ENCODE measurements at places on chromosomes 16 and 17.

GRCh38 chr16:28326881-28327610 is 34.7 kb downstream of the SBK1 start:
- peak; percentile 73 for DNase-seq

- peak; percentile 18 for DNase-seq
These were observed 43.2 kb downstream of the RAI1 start for GRCh38 chr17:17724307-17725010.

DNA sequence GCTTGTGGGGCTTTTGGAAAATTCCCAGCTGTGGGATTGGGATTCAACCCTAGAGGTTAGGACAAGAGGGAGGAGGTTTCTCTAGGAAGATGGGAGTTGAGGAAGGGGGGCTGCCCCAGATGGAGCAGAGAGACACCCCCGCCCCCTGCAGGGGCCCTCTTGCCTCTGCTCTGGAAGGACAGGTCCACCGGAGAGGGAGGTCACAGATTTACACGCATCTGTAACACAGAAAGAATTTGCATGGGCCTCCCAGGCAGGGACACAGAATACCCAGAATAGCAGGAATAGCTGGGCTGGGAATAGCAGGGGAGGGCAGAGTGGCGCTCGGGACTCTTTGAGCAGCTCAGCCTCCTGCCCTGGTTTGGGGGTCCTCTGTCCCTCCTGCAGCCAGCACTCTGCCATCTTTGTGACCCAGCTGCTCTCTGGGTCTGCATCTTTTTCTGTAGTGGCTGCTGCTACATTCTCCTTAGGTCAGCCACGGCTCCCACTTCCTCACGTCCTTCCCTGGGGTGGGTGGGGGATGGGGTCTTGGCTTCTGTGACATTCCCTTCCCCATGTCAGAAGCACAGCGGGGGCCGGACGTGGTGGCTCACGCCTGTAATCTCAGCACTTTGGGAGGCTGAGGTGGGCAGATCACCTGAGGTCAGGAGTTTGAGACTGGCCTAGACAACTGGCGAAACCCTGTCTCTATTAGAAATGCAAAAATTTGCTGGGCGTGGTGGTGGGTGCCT is 33.9 kb upstream of the PLLP start:
- DNase-seq = no peak

DNA sequence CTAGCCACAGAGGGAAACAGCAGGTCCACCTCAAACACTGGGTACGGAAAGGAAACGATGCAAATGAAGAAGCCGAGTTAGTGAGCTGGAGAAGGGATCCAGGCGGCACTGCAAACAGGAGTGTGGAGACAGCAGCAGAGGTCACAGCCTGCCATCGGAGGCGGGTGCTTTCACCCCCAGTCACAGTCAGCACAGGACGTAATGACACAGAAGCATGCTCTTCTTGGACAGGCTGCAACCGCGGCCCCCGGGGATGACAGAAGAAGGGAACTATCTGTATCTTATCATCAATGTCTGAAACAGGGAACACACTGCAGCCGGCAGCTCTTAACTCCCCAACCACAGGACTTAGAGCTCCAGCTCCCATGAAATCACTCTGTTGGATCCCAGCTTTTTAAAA is 16.1 kb upstream of the SLC38A8 start:
- no peak for DNase-seq

GRCh38 chr17:70857351-70857750 is 688.0 kb downstream of the KCNJ2 start:
- no peak for DNase-seq

- DNase-seq = no peak
These were observed 2.9 kb downstream of the PYCR1 start for GRCh38 chr17:81934098-81934757.

DNA sequence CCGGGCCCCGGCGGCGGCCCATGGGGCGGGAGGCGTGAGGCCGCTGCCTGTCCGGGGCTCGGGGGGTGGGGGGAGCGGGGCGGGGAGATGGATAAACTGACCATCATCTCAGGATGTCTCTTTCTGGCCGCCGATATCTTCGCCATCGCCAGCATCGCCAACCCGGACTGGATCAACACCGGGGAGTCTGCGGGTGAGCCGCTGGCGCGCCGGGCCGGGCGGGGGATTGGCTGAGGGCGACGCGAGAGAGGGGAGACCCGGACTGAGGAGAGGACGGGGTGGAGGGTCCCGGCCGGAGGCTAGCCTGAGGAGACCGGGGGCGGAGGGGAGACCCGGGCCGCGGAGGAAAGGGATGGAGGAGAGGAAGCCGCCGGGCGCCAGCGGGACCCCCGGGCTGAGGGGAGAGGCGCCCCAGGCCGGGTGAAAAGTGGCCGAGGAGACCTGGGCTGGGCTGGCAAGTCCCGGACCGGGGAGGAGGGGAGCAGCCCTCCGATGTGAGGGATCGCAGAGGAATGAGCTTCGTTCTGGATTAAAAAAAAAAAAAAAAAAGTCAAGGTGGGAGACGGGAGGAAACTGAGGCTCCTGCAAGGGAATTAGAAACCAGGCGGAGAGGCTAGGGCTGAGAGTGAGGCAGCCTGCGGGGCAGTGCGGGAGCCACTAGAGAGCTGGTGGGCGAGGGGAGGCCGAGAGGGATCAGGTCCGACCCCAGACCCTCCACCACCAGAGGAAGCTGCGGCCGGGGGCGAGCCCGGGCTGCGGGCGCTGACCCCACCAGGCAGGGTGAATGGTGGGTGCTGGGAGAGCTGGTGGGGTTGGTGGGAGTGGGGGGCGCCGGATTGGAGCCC is 526 bp downstream of the MOSMO start:
- DNase-seq = peak; percentile 29

DNA sequence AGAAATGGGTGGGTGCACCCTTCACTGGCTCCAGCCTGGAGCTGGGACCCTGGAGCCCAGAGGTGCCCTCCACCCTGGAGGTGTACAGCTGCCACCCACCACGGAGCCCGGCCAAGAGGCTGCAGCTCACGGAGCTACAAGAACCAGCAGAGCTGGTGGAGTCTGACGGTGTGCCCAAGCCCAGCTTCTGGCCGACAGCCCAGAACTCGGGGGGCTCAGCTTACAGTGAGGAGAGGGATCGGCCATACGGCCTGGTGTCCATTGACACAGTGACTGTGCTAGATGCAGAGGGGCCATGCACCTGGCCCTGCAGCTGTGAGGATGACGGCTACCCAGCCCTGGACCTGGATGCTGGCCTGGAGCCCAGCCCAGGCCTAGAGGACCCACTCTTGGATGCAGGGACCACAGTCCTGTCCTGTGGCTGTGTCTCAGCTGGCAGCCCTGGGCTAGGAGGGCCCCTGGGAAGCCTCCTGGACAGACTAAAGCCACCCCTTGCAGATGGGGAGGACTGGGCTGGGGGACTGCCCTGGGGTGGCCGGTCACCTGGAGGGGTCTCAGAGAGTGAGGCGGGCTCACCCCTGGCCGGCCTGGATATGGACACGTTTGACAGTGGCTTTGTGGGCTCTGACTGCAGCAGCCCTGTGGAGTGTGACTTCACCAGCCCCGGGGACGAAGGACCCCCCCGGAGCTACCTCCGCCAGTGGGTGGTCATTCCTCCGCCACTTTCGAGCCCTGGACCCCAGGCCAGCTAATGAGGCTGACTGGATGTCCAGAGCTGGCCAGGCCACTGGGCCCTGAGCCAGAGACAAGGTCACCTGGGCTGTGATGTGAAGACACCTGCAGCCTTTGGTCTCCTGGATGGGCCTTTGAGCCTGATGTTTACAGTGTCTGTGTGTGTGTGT is 46.8 kb downstream of the IL21R start:
- DNase-seq = no peak

DNA sequence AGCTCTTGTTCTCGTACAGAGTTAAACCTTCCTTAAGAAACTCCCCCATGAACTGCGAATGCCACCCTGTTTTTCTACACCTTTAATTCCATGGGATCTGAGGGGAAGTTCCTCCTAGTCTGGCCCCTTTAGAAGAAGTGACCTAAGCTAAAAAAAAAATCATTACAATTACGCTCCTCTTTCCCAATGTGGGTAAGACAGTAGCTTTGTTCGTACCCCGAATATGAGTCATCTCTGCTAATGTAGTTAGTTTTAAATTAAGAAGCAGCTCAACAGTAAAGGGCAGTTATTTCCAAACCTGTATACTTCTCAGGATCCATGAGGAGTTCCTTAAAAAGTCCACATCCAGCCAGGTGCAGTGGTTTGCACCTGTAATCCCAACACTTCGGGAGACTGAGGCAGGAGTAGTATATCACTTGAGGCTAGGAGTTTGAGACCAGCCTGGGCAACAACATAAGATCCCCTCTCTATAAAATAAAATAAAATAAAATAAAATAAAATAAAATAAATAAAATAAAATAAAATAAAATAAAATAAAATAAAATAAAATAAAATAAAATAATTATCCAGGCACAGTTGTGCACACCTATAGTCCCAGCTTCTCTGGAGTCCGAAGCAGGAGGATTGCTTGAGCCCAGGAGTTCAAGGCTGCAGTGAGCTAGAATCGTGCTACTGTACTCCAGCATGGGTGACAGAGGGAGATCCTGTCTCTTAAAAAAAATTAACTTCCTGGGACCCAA is 26.1 kb downstream of the RCVRN start:
- no peak for DNase-seq

- DNase-seq = no peak
These were observed 96.3 kb downstream of the CYLD start for GRCh38 chr16:50838165-50838564.
